GM12864 (cell line): ENCODE measurements at places on chromosomes 5 and 9.

DNA sequence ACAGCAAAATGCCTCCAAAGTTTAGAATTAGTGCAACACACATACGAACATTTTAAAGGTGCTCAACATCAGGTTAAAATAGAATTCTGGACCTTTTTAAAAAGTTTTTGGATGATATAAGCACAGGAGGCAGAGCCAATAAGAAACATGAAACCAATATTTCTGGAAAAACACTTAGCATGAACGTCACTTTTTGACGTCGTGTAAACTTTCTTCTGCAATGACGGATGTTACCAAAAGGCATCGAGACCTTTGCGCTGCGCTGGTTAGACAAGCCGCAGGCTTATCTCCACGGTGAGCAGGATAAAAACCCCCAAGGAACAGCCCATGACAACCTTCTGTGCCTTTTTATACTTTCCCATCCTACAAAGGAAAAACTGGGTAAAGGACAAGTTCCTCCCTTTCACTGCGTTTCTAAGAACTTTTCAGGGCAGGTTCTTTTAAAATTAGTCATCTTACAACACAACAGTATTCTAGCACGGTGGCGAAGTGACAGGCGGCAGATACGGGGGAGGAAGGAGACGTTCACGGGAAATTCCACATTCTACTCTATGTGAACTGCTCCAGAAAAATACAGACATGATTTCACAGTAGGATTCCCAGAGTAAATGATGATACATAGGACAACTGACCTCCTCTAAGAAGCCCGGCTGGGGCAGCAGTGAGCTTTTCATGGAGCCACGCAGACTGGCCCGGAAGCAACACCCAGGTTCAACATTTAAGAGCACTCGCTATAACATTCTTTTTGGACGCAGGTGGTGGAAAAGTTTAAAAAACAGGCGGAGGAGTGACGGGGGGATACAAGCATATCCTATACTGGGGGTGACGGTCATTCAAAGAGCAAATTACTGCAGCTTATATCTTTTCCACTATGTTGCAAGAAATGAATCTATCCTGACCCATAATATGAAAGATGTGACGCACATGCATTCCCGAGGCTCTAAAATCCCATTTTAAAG is 52.4 kb downstream of the USP20 start:
- DNase-seq = no peak

GRCh38 chr5:138461343-138462125 is 3.7 kb upstream of the EGR1 start:
- no peak for DNase-seq

DNA sequence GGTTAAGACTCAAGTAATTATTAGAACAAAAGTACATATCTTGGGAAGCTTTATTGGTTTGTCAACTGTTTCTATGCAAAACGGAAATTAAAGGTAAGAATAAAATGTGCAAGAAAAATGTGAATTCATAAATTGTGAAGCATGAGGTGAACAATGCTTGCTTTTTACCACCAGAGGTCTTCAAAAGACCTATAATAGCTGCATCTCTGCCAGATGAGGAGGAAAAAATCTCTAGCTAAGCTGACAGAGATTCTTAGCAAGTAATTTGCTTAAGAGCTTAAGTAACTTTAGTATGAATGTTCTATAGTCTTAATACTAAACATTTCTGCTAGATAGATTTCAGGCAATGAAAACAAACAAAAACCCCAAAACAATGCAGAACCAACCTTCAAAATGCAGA is 54.1 kb downstream of the MRPS30 start:
- no peak for DNase-seq

GRCh38 chr9:100066539-100066938 is 32.3 kb downstream of the ERP44 start:
- no peak for DNase-seq

DNA sequence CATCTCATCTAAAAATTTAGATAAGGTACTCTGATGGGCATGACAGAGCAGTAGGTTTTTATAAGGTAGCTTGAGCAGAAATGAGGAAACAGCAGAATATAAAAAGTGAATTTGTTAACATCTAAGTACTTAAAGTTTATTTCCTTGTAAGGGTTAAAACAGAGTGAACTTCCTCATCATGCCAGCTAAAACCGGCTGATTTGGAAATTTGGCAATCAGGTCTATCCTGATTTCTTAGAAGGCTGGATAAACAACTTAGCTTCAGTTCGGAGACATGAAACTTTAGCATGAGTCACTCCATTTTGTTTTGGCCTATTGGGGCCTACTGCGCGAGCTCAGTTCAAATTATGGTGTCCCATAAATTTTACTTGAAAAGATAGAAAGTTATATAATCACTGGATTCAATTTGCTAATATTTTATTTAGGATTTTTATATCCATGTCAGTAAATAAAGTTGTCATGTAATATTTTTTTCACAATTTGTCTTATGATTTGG is 241.6 kb upstream of the RORB start:
- no peak for DNase-seq

- no peak for DNase-seq
These were observed at the start of gene ZNF462 for GRCh38 chr9:106862821-106863720. Gene ZNF462 (plus strand): TSS chr9:106863166. CDS start chr9:106923384, 60,218 bp downstream.

DNA sequence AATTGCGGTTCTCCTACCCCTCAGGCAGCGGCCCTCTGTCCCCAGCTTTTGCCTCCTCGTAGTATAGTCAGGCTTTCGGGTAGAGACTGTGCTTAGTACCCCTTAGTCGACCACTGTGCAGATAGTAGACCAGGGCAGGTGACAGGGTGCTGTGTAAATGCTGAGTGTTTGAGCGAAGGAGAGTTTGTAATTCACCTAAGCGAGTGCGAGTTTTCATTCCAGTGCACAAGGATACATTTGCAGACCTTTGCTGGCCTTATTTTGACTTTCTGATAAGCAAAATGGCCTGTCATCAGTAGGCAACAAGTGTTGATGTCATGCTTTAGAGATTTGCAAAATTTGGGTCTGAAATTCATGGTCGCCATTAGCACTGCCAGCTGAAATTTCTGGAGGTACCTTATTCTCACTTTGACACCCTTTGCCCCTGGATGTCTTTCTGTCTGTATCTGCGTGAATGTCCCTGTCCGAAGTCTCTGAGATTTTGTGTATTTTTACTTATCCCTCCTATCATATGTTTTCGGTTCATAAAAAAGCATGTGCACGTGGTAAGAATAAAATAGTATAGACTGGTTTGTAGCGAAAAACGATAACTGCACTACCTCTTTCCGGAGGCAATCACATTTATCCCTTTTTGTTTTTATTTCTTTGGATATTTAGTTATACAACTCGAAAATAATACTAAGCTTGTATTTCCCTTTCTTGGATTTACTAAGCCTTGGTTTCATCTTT is 1.9 kb downstream of the LMNB1 start:
- no peak for DNase-seq

GRCh38 chr9:108834959-108835665 is 20.7 kb downstream of the ACTL7B start:
- DNase-seq = no peak

DNA sequence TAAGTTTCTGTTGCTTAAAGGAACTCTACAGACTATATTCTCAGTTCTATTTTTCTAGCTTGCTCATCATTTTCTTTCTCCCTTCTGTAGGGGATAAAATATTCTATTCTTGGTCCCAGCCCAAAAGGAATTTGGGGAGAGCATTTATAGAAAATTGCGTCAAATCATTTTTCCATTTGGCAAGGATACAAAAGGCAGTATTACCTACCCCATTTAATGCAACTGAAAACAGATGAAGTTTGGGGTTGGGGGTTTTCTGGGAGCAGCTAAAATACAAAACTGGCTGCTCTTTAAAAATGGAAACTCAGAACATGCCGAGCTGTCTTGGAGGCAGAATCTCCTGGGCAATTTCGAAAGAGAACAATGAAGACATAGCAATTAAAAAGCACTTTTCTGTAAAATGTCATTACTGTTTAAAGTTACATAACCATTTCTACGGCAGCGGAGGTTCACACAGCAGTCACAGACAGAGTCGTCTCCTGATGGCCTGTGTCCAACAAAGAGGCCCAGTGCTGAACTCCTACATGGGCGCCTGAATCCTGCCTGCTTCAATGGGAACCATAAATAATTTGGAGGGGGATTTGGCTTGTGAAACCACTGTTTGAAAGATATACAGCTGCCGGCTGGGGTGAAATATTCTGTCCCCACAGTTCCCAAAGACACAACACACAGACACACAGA is 152.4 kb downstream of the BRINP1 start:
- no peak for DNase-seq

DNA sequence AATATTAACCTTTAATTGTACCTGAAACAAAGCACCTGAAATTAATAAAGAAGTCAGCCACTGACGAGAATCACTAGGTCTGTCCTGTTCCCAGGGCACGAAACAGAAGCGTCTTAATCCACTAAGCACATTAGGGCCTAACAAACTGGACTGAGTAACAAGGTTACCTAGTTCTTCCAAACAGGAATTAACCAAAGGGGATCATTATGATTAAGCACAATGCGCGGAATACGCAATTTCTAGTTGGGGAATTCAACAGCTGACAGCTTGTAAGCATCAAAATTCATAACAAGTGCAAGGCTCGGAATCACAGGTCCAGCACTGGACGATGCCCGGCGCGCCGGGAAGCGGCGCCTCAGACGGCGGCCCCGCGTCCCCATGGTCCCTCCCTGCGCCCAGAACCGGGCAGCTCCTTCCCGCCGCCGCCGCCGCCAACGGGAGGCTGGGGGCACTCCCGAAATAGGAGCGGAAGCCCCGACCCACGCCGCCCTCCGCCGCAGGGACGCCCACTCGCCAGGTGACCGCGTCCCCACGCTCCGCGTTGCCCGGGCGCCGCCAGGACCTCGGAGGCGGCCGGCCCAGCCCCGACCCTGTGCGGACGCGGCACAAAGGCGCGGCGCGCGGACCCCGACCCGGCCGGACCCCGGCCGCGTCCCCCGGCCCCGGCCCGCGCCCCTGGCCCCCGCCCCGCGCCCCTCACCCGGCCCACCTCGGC is 898 bp downstream of the CAMSAP1 start:
- no peak for DNase-seq

GRCh38 chr5:59184769-59185168 is 601.9 kb downstream of the RAB3C start:
- no peak for DNase-seq

DNA sequence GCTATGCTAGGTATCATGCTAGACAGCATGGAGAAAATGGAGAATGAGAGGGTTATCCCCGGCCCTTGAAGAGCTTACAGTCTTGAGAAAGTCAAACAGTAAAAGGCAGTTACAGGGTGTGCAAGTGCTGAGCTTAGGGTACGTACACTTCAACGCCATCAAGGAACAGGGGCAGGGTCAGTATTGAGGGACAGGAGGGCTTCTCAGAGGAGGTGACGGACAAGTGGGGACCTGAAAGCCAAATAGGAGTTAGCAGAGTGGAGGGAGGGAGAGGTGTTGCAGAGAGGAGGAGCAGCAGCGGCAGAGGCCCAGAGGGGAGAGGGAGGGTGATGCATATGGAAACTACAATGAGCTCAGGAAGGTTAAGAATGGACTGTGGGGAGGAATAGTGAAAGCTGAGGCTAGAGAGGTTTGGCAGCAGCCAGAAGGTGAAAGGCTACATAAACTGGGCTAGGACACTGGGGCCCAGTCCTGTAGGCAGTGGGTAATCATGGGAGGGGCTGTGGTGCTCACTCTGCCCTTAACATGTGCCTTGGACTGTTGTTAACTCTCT is 88.0 kb downstream of the NRG2 start:
- DNase-seq = no peak

DNA sequence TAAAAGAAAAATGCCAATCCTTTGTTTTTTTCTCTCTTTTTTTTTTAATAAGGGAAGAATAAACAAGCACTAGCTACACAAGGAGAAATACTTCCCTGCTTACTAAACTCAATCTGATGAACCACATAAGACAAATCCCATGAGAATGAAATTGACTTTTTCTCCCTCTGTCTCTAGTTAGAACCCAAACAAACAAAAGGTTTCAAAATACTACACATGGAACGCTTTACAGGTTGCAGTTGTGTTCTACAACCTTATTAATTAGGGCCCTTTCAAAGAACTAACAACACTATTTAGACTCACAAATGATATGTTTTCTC is 124.5 kb downstream of the PDE4D start:
- DNase-seq = no peak

- DNase-seq = no peak
These were observed 203.0 kb upstream of the TUT7 start for GRCh38 chr9:86557063-86557766.

- no peak for DNase-seq
These were observed 322.7 kb downstream of the ARHGEF28 start for GRCh38 chr5:73948720-73949119.

DNA sequence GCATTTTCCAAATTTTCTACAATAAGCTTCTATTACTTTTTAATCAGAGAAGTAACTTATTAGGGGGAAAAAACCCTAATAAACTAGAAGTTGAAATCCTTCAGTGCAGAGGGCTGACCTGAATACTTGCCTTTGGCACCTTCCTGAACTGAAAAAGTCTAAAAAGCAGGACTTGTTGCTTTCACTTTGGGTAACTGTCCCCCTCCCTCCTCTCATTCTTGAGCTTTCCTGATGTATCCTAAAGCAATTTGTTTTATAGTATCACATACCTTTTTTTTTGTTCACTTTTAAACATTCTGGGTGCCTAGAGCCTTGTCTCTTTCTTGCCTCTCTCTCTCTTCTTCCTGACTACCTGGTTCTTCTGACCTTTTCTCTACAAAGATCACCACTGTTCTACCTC is 64.0 kb upstream of the ERBIN start:
- no peak for DNase-seq

- DNase-seq = no peak
These were observed 15.0 kb downstream of the TBC1D2 start for GRCh38 chr9:98240475-98240874.

- DNase-seq = no peak
These were observed 32.1 kb upstream of the CLPTM1L start for GRCh38 chr5:1376981-1377380.

DNA sequence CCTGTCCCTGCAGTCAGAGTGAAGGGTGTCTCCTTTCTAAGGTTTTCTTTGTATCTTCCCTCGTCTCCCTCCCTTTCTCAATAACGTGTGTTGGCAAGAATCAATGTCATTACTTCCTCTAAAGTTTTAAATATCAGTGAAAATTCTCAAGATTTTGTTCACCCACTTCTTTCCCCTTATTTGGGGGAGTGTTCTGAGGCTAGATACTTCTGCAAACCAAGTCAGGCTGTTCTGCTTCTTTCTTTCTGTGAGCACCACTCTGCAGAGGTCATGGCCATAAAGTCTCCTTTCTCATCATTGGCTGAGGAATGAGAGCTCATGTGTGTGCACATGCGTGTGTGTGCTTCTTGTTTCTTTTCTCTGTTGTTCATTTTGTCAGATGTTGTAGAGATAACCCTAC is 26.6 kb upstream of the SPATA31C2 start:
- no peak for DNase-seq

- DNase-seq = no peak
These were observed 10.2 kb downstream of the C9orf50 start for GRCh38 chr9:129610473-129611306.

- DNase-seq = no peak
These were observed 286.7 kb upstream of the KLF9 start for GRCh38 chr9:70701163-70701562.

DNA sequence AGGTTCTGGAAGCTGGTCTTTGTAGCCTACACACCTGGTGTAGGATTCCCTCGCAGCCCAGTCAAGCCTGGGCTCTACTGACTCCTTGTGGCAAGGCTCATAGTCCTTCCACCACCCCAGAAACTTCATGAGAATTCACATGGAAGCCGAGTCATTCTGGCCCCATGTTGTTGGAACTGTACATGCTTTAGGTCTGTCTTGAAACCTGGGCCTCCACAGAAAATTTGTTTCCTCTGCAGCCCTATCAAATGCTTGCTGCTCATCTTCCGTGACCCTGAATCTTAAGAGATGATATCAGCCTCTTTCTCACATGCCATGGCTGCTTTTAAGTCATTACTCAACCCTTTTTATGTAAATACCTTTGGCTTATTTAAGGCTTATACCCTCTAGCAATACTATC is 113.4 kb upstream of the GRHPR start:
- no peak for DNase-seq

GRCh38 chr5:141180313-141180712 is 1.9 kb upstream of the PCDHB16 start:
- no peak for DNase-seq
